GDM1 (cell line): ENCODE measurements at places on chromosomes 4 and X.

- DNase-seq = peak; percentile 8
These were observed 43.1 kb downstream of the SRPX2 start for GRCh38 chrX:100687128-100687527.

DNA sequence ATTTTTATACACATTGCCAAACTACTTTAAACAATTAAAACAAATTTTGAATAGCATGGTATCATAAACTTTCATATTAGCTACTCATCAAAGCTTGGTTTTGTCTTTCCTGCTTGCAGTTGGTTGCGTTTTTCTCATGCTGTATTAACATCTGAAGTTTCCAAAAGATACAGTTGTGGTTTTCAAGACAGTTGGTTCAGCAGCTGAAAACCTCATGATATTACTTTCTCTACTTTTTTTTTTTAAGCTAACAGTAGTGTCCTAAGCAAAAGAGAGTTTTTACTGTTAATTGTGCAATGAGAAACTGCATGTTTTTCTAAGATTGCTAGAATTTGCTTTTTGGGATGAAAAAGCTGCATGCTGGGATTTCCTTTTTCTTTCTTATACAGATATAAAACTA is 15.2 kb downstream of the RUFY3 start:
- DNase-seq = no peak

GRCh38 chr4:73619346-73619745 is 890 bp downstream of the RASSF6 start:
- no peak for DNase-seq

DNA sequence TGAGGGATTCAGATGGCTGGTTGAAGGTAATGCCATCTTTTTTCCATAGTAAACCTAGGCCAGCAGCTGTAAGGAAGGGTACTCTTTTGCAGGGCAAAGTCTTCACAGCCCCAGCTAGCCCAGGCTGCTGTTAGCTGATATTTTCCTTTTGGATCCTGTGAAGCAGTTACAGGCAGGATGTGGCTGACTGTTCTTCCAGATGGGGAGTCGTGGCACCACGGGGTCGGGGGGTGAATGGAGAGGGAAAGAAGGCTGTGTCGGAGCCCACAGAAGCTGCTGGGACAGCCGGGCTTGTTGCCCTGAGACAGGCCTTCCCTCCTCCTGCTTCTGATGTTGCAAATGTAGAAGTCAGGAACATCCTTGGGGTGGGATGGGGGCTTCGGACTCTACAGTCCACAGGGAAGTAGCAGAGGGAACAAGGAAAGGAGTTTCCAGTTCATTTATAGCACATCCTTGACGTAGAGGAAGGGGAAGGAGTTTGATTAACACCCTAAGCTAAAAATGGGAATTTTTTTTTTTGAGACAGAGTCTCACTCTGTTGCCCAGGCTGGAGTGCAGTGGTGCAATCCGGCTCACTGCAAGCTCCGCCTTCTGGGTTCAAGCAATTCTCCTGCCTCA is 64.6 kb upstream of the TMEM150C start:
- DNase-seq = no peak

DNA sequence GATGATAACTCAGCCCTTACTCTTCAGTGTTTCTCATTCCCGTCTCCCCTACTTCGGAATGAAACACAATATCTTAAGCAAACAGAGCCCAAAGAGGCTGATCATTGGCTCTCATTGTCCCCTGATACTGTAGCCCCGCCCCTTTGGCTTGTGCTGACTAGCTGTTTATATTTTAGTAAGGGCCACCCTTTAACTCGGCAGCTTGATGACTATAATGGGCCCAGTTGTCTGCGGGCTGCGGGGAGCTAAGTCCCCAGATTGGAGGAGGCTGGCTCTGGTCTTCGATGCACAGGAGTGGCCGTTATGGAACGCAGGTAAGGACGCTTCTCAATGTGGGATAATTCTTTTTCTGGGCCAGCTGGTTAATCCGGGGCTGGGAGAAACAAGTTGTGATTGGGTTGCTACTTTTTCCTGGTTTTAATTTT is at the start of gene TRIM2:
Gene TRIM2, plus strand, starts transcription at position 197 of the 425 bp plus-strand sequence. Its CDS starts 88 bp downstream, at position 285.
- no peak for DNase-seq

DNA sequence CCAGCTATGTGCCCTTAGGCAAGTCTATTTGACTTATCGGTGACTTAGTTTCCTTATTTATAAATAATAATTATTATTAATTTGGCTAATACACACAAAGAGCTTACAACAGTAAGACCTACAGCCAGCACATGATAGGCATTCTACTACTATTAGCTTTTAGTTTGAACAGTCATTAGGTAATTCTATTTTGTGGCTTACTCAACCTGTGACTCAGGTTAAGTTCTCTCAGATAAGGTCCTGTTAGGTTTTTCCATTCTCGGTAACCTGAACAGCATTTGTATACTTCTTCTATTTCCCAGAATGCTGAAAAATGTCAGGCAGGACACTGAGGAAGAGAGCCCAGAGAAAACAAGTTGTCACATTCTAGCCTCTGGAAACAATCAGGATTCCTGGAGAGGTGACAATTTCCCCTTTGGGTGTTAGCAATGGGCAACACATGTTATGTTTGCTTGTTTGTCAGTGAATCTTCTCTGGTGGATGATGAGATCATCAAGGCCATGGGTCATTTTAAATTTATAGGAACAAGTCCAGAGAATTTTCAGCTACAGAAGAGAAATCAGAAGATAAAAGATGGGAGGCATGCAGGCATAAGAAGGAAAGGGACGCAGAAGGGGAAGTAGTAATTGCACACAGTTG is 2144.7 kb downstream of the PCDH7 start:
- DNase-seq = no peak

DNA sequence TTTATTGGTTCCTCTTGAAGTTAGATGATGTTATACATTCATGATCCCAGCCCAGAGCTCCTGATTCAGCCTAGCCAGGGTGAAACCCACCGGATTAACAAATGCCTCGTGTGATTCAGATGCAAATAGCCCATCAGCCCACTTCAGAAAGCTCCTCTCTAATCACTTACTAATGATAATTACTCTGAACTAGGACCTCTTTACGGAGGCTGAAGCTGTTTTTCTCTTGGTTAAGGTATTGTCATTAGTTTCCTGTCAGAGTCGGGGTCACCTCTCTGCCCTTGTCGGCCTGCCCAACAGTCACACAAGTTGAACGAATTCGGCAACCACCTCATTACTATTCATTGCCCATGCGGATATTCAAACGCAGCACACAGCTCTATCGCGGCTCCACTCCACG is 36.6 kb downstream of the ZFP42 start:
- no peak for DNase-seq

DNA sequence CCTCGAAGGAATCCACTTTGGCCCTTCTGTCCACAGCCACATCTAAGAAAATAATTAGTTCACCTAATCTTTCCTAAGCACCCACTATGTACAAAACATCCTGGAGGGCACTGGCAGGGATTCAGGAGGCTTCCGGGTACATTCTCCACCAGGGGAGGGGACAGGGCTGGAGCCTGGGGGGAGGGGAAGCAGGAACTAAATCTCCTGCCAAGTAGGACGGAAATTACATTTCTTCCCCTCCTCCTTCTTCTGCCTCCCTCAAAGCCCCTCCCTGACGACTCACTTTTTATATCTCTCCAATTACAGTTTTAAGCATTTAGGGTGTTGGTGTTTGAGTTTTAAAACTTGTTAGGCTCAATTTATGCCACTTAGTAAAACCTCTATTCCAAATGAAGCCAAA is 203.1 kb downstream of the BCOR start:
- no peak for DNase-seq

DNA sequence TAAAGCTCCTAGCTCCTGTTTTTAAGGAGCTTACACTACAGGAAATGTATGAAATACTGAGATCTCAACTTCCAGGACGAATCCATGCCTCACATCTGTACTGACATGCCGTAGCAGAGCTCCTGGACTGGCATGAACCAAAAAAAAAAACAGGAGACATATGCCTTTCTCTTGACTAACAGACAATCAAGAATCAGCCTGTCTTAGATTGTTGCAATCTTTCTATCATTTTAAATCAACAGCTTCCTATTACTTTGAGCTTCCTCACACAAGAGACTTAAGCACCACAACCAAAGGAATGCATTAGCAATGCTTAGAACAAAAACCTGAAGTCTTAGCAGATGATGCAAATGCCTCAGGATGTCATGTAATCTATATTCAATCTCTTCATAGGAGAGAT is 34.7 kb upstream of the AREG start:
- DNase-seq = no peak

GRCh38 chr4:98482503-98482846 is 175.9 kb downstream of the TSPAN5 start:
- no peak for DNase-seq

DNA sequence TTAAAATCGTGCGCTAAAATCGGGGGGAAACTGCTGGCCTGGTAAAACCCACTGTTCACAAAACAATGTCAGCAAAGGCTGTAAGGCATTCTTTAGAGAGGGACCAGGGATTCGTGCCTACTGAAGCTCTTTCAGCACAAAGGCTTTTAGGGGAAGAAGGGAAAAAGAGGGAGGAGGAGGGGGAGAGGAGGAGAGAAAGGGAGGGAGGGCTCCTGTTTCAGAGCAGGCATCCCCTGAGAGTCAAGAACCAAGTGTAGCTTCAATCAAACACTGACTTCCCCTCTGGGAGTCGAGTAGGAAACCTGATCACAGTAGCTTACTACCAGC is 9.5 kb downstream of the BCOR start:
- no peak for DNase-seq

DNA sequence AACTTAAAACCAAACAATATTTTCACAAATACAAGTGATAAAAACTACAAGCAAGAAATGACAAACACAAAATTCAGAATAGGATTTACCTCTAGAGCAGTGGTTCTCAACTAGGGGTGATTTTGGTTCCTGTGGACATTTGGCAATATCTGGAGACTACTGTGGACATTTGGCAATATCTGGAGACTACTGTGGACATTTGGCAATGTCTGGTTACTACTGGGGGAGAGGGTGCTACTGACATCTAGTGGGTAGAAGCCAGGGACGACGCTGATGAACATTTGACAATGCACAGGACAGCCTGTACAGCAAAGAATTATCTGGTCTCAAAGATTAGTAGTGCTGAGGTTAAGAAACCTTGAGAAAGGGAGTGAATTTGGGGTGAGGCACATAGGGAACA is 169.8 kb downstream of the CLCN4 start:
- DNase-seq = no peak

- DNase-seq = no peak
These were observed 194.8 kb downstream of the PPP3CA start for GRCh38 chr4:101152521-101152920.

- no peak for DNase-seq
These were observed 457 bp upstream of the RAB9A start for GRCh38 chrX:13688384-13688957.

- DNase-seq = no peak
These were observed 178.5 kb upstream of the CTSO start for GRCh38 chr4:156132196-156132595.

DNA sequence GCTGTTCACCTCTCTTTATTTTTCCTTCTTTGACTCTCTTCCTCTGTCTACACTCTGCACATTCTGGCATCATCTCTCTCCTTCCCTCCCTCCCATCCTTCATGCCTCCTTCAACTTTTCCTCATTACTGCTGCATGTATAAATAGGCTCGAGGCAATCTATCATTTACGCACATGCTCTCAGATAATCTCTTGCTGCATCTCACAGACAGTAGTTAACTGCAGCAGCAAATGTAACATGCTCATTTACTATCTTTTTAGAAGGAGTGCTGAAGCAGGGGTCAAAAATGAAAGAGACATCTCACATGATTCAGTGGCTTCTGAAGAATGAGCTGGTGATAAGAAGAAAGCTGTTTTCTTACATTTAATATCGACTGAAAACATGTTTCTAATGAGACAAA is 127.7 kb downstream of the RASL11B start:
- no peak for DNase-seq

DNA sequence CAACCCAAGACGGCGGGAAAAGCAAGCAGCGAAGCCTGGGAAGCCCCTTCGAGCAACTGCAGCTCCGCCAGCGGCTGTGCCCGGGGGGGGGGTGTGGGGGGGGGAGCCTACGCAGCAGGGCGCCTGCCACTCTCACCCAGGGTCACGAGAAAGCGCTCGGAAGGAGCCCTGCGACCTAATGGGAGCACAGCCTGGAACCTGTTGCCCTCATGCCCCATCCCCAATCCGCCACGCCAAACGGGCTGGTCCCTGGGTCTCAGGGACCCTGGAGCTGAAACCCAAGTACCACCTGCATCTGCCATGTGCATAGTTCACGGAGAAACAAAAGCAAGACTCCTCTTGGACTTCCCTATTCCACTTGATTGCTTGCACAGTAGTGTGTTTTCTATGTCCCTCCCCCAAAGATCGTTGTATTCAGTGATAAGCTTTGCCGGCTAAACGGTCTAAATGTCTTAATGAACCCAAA is 359 bp upstream of the GAB3 start:
- no peak for DNase-seq

DNA sequence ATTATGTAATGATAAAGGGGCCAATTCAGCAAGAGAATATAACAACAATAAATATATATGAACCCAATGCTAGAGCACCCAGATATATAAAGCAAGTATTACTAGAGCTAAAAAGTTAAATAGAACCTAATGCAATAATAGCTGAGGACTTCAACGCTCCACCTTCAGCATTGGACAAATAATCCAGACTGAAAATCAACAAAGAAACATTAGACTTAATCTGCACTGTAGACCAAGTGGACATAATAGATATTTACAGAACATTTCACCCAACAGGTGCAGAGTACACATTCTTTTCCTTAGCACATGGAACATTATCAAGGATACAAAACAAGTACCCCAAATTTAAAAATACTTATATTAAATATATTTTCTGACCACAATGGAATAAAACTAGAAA is 24.3 kb downstream of the OTC start:
- no peak for DNase-seq

- no peak for DNase-seq
These were observed 39.8 kb upstream of the NAP1L5 start for GRCh38 chr4:88737307-88737941.

- DNase-seq = no peak
These were observed 1153.0 kb upstream of the INTU start for GRCh38 chr4:126479709-126480108.

DNA sequence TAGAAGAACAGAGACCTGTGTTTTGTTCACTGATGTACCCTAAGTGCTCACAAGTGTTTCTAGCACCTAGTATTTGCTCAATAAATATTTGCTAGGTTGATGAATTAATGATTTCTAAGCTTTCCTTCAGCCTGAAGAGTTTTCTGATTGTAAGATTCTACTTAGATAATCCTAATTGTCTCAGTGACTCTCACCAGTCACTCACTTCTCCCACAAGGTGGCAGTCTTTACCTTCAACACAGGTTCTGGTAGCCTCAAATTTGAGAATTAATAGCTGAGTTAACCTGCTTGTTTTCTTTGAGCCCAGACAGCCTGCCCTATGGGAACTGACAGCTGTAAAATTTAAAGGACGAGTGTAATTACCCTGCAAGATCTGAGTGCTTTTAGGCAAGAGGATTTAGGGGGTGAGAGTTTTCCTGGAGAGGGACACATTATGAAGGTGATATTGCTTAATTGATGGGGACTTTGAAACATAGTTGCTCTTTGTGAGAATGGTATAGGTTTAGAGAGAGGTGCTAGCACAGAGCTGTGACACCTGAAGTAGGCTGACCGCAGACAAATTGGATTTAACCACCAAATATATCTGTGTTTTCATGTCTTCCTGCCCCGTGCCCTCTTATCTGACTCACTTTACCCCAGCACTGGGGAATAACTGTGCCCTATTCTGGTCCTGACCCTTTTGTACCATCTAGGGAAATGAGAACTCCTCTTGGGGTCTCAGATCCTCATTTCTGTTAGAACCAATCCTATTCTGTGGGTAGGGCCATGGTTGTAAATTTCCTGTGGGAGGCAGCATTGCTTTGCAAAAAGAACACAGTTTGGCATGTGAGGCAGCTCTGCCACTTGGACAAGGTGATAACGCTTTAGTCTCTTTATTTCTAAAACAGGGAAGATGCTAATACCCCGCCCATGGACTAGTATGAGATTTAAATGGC is 27.7 kb downstream of the CD38 start:
- DNase-seq = peak; percentile 49

- no peak for DNase-seq
These were observed 413.3 kb upstream of the RASGEF1B start for GRCh38 chr4:81884986-81885385.
